Astrocyte (in vitro differentiated cells and primary cell): ENCODE measurements at places on chromosomes 2 and 18.

DNA sequence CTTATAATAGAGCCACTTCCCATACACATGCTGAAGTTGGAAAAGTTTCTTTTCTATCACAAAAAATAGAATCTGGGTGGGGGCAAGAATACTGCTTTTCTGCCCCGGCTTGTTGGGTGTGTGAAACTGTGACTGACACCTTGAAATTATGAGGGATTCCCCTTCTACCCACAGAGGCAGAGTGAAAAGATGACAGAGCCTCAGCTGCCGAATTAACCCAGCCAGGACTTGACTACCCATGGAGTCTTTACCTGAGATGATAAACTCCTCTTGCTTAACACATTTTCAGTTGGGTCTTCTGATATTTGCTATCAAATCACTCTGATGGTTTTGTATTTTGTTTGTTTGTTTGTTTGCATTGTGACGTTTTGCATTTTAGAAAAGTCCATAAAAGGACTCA is 66.0 kb upstream of the PMAIP1 start:
- DNase-seq = no peak
- H3K27ac ChIP-seq = no peak overlapping the region
- no peaks in the 10 kb centered on the region for H3K27me3 ChIP-seq
- H3K4me1 ChIP-seq = no peaks in the 10 kb centered on the region

GRCh38 chr2:14396533-14397083 is 235.9 kb upstream of the LRATD1 start:
- no peak overlapping the region for H3K27ac ChIP-seq
- no peaks in the 10 kb centered on the region for H3K4me1 ChIP-seq
- no peaks in the 10 kb centered on the region for H3K27me3 ChIP-seq
- H3K4me3 ChIP-seq = no peak overlapping the region

DNA sequence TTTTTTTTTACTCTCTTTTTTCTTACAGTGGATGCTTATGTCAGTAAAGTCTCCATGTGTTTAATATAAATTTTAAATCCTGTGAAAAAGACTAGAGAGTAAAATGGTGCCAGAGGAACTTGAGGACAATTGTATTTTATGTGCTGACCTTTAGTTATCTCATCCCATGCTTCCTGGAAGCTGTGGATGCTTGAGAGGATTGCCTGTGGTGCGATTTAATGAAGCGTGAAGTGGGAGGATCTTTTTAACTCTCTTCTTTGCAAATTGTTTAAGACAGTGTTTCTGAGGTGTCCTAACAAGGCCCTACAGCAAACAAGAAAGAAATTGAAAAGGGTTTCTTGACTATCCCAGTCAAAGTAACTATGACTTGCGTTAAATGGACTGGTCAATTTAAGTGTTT is 84.2 kb downstream of the DTNA start:
- H3K4me3 ChIP-seq = no peak overlapping the region
- no peaks in the 10 kb centered on the region for H3K36me3 ChIP-seq
- H3K4me1 ChIP-seq = peaks cover 4% of the 10 kb centered on the region
- H3K27ac ChIP-seq = no peak overlapping the region
- no peak for DNase-seq

- DNase-seq = no peak
- no peaks in the 10 kb centered on the region for H3K27me3 ChIP-seq
- H3K4me3 ChIP-seq = no peak overlapping the region
These were observed 136.0 kb downstream of the PLCL1 start for GRCh38 chr2:197940382-197940781.

DNA sequence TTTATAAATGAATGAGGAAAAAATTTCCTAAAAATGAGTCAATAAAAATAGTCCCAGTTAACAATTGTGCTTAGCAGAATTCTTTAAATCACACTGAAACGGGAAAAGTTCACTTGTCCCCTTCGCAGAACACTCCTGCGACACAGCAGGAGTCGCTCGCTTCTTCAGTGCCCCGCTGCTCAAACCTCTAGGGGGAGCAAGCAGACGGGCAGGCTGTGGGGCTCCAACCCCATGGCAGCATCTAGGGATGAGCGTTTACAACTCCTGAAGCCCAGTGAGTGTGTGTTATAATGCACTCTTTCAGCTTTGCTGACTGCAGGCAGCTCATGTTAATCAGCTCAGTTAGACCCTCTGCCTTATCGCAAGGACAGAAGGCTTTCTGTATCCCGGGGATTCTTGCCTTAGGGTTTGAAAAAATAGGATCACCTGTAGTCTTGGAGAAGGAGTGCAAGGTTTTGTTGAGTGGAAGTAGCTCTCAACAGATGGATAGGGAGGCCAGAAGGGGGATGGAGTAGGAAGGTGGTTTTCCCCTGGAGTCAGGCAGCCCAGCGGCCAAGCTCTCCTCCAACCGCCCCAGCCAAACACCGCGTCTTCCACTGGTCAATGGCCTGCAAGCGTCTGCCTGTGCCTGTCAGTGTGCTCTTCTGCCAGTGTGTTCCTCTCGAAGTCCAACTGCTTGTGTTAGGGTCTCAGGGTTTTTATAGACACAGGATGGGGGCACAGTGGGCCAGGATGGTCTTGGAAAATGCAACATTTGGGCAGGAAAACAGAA is 1977.7 kb upstream of the LRRTM1 start:
- H3K4me1 ChIP-seq = no peaks in the 10 kb centered on the region
- DNase-seq = no peak
- no peak overlapping the region for H3K27ac ChIP-seq
- H3K36me3 ChIP-seq = no peaks in the 10 kb centered on the region
- H3K27me3 ChIP-seq = no peaks in the 10 kb centered on the region

DNA sequence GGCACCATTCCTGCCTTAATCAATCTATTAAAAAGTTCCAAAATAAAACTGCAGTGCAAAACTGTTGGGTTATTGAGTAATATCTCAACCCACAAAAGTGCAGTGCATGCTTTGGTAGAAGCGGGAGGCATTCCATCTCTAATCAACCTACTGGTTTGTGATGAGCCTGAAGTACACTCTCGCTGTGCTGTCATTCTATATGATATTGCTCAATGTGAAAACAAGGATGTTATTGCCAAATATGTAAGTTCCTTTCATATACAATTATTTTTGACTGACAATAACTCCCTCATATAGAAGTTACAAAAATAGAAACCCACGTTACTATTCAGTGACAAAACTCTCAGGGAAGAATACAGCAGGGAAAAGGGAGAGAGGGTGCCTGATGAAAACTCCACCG is 43.0 kb downstream of the OSGEPL1 start:
- DNase-seq = no peak
- H3K27me3 ChIP-seq = no peaks in the 10 kb centered on the region
- no peak overlapping the region for H3K27ac ChIP-seq
- no peaks in the 10 kb centered on the region for H3K36me3 ChIP-seq
- no peaks in the 10 kb centered on the region for H3K4me1 ChIP-seq

DNA sequence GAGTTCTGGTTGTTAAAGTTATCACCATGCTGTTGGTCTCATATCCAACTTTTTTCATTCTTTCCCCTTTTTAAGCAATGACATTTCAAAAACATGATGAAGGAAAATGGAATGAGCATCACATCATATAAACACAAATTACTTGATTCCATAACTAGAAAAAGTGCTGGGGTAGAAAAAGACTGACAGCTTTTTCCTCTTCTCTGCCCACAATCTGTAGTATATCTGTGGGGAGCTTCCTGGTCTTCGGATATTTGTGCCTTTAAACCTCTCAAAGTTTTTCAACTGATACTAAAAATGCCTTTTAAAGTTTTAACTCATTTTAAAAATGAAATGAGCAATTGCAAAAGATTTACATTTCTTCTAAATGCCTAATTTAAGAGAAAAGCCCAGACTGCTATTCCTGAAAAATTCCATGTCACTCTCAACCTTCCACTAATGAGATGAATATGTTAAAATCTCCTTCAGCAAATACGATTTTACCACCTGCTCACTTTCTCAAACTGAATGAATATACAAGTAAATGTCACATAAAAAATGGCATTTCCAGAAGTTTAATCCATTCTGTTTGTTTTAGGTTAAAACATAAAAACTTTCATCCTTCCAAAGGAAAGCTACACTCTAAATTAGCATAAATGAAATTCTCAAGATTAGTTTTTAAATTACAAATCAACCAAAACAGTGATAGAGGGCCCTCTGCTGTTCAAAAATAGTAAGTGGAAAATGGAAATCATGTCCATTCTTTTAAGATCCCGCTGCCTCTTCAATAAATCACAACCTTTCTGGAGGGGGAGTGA is 2.1 kb downstream of the DNAH7 start:
- no peak overlapping the region for H3K27ac ChIP-seq
- peak; percentile 14 for DNase-seq
- no peak overlapping the region for H3K4me3 ChIP-seq
- no peaks in the 10 kb centered on the region for H3K36me3 ChIP-seq
- no peaks in the 10 kb centered on the region for H3K4me1 ChIP-seq

DNA sequence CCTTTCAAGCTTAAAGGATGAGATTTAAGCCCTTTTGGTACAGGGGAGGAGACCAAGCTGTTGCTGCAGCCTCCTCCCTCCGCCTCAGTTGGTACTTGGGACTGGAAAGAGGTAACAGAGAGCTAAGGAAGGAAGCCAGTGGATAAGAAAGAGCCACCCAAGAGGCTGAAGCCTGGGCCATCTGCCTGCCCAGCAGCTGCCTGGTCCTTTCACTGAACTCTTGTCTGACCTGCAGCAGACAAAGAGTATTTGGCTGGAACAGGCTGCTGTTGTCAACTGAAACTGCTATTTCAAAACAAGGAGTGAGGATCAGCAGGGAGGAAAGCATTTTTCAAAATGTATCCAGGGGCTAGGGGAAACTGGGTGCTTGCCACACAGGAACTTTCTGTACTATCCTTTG is 30.3 kb downstream of the TNS1 start:
- H3K27me3 ChIP-seq = no peaks in the 10 kb centered on the region
- no peaks in the 10 kb centered on the region for H3K4me1 ChIP-seq
- H3K4me3 ChIP-seq = no peak overlapping the region
- no peak overlapping the region for H3K27ac ChIP-seq

GRCh38 chr2:57899898-57900297 is 146.7 kb upstream of the VRK2 start:
- no peak for DNase-seq
- no peaks in the 10 kb centered on the region for H3K27me3 ChIP-seq
- H3K36me3 ChIP-seq = no peaks in the 10 kb centered on the region

GRCh38 chr2:232075080-232075479 is 113.6 kb downstream of the DIS3L2 start:
- no peak overlapping the region for H3K27ac ChIP-seq
- no peaks in the 10 kb centered on the region for H3K4me1 ChIP-seq
- no peak overlapping the region for H3K4me3 ChIP-seq
- no peaks in the 10 kb centered on the region for H3K27me3 ChIP-seq
- H3K36me3 ChIP-seq = no peaks in the 10 kb centered on the region

- H3K4me3 ChIP-seq = no peak overlapping the region
- DNase-seq = peak; percentile 8
- no peaks in the 10 kb centered on the region for H3K4me1 ChIP-seq
- H3K27ac ChIP-seq = no peak overlapping the region
- H3K27me3 ChIP-seq = no peaks in the 10 kb centered on the region
- no peaks in the 10 kb centered on the region for H3K36me3 ChIP-seq
These were observed 316.2 kb upstream of the MGAT5 start for GRCh38 chr2:133937669-133938068.

- DNase-seq = no peak
- peaks cover 9% of the 10 kb centered on the region for H3K27me3 ChIP-seq
- H3K27ac ChIP-seq = no peak overlapping the region
- H3K4me3 ChIP-seq = no peak overlapping the region
- no peaks in the 10 kb centered on the region for H3K4me1 ChIP-seq
These were observed 176.4 kb downstream of the MYO3B start for GRCh38 chr2:170354388-170354787.

DNA sequence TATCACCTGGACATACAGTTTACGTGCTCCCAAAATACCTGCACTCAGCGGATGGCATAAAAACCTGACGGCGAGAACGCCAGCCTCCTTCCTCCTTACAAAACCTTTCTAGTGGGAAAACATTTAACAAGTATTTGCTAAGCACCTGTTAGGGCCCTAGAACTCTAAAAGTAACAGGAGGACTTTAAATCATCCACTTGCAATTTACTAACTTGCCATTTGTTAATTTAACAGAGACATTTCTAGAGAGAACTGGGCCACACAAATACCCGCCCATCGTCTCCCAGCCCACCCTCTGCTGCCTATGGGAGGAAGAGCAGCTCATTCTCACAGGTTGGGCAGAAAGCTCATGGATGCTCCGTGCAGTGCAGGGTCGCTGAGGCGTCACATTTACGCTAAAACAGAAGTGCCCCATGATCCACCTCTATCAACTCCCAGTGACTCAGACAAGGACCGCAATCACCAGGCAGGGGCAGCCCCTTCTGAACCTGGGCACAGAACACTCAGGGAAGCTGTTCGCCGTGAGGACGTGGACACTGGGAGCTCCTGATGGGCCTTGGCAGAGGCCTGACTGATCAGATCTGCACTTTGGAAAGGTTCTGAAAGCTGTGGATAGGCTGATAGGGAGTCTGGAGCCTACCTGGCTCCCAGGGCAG is 106.9 kb downstream of the HDAC4 start:
- H3K36me3 ChIP-seq = no peaks in the 10 kb centered on the region
- no peak overlapping the region for H3K27ac ChIP-seq
- peaks cover 5% of the 10 kb centered on the region for H3K4me1 ChIP-seq
- DNase-seq = no peak
- no peaks in the 10 kb centered on the region for H3K27me3 ChIP-seq
- H3K4me3 ChIP-seq = no peak overlapping the region

DNA sequence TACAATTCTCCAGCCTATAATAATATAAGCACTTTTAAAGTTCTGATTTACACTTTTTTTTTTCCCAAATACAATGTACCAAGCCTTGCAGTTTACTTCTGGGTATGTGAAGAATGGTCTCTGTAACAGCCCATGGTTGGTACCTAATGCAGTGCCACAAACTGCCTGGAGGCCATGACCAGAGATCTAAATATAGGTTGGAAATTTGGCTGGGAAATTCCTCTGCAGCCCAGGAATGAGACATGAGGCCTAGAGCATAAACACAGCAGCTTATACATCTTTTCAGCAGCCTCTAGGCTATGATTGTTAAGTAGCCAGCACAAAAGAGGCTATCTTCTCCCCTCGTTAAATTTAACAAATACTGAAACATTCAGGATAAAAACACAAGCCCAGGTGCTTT is 432.0 kb upstream of the FAM98A start:
- H3K27me3 ChIP-seq = no peaks in the 10 kb centered on the region
- no peak overlapping the region for H3K27ac ChIP-seq
- no peaks in the 10 kb centered on the region for H3K4me1 ChIP-seq
- no peaks in the 10 kb centered on the region for H3K36me3 ChIP-seq
- H3K4me3 ChIP-seq = no peak overlapping the region

DNA sequence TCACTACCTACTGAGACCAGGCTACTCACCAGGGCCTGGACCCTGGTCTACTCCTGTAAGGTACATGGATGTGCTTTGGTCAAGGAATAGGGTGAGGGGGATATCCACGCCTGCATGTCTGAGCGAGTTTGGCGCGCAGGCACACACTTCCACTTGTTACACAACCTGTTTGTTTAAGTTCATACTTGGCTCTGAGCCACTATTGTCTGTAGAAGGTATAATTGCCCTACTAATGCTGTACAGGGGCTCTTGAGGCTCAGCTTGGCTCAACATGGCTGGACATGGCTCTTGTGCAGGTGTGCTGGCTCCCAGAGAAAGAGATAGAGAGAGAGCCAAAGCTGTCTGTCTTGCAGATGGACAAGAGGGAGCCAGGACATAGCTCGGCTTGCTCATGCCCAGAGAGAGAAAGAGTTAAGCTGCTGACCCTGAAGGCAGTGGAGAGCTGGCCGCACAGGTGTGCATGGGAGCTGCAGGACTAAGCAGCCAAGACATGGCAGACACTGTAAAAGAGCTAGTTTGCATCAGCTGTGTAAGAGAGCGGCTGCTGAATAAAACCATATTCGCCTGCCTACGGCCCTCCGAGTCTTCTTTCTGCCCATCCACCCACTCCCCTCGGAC is 35.2 kb downstream of the NPPC start:
- no peak overlapping the region for H3K4me3 ChIP-seq
- DNase-seq = no peak
- no peaks in the 10 kb centered on the region for H3K4me1 ChIP-seq
- H3K27ac ChIP-seq = no peak overlapping the region
- H3K27me3 ChIP-seq = peaks cover 13% of the 10 kb centered on the region
